Peyer's patch (tissue), 4 donors: ENCODE measurements at places on chromosomes 5 and 9.

DNA sequence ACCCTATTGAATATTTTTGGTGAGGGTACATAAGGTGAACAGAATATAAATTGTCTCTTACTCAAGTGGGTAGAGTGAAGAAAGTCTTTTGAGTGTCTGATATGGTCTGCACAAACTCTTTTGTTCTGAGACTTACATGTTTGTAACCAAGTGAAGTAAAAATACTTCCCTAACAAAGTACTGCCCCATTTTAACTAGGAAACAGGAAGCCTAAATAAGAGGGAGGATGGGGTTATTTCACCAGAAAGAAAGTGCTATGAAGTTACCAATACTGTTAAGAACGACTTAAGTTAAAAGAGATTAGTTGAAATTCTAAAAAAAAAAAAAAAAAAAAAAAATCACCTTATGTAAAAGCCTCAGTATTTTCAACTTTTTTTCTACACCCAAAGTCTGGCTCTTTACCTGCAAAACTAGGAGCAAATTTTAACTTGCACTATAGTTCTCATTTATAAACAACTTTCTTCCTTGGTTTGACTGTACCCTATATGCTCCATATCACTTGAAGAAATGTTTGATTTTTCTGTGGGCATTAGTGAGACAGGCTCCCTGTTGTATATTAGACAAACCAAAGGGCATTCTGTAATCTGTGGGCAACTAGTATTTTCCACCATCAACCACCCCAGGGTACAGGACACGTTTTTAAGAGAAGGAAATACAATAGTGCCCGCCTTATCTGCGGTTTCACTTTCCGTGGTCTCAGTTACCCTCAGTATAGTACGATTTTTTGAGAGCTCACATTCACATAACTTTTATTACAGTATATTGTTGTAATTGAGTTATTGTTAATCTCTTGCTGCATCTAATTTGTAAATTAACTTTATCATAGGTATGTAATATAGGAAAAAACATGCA is 127.7 kb downstream of the NR3C1 start:
- no peak for DNase-seq

- peak; percentile 45 for DNase-seq
These were observed 395 bp downstream of the TLN1 start for GRCh38 chr9:35731415-35732184.

DNA sequence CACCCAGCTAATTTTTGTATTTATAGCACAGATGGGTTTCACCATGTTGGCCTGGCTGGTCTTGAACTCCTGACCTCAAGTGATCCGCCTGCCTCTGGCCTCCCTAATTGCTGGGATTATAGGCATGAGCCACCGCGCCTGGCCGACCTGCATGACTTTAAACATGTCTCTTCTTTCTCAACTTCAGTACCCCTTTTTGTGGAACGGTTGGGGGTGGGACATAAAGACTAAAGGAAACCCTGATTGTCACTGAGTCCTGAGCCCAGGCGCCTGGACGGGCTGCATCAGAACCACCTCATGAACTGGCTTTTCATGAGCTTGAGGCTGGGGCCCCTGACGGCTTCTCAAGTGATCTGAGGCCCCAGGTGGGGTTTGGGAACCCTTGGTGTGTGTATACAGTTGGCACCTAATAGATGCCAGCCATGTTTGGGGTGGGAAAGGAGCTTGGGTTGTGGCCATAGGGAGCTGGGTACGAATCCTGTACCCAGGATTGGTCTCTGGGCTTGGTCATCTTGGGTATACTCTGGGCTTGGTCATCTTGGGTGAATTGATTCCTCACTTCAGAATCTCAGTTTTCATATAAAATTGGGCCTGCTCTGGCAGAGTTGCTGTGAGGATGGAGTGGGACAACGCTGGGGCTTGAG is 2.2 kb downstream of the GRK6 start:
- DNase-seq = no peak

DNA sequence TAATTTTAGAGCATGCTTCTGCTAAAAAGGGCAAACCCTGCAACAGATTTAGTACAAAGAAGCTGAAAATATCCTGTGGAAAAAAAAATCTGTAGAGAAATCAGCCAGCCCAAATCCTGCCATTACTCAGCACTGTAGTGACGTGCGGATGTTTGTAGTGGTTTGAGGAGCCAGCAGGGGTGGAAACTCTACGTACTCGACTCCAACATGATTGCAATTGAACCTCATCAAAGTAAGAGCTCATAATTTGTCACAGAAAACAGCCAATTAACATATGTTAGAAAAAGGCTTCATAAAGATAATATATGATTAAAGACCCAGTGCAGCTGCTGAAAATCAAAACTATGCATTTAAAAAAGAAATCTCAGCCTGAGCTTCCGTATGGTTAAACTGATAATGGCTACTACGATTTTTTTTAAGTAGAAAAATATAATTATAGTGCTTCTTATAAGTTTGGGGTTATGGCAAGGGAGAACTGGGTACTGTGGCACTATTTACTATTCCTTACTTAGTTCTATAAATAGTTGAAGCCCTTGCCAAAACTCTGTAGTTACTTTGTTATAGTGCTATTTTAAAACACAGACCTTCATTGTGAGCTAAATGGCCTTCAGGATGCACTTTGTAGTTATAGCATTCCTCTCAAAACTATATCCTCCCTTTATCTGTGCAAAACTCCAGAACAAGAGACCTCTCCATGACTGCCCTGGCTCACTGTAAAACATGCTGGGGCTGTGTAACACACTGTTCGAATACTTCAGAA is 49.4 kb downstream of the MEF2C start:
- no peak for DNase-seq

GRCh38 chr5:94693043-94693822 is 74.8 kb downstream of the SLF1 start:
- DNase-seq = no peak

DNA sequence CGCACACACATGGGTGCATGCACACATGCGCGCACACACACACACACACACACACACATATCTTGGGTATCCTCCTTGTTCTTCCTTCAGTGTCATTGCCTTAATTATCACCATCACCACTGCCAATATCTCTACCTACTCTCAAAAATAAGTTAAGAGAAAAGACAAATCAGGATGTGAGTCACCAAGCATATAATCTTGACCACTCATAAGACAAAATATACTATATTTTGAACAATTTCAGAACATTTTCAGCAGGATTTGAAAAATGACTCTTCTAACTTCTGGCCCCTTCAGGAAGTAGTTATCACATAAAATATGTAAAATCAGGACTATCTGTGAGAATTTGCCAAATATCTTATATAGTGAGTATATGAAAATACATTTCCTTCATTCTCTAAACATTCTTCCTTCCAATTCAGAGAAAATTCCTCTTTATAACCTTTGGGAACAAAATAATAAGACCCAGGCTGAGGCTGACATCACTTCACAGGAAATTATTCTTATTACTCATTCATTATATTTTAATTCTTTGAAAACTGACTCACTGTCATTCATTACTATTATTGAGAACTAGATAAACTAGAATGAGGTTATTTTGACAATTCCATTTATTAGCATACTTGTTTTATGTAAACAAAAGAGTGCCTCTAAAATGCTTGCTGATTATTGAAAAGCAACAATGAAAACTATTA is 772.0 kb upstream of the ACO1 start:
- DNase-seq = no peak

DNA sequence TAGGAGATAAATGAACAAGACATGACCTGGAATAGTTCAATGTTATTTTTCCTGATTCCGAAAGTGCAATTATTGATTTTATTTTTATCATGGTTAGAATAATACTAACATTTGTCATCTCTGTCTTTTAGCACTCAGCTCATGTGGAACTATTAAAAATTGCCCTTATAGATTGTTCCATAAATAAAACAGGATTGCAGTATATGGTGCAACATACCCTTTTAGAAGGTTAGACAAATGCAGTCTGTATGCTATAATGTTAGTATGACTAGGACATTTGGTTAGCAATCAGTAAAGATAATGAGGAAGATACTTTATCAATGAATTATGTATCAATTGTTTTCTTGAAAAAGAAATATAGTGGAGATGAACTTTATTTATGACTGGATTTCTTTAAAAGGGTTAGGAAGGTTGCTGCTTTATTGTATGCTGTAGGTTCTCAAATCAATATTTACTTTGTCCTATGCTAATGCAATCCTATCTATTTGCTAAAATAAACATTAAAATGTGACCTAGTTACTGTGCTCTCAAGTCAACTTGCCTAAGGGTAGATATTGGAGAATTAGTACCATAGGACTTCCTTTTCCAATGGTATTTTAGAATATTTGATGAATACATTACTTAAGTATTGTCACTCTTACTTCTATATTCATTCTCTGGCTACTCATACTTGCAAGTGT is 348.9 kb upstream of the ISL1 start:
- DNase-seq = no peak

GRCh38 chr5:7207979-7208378 is 188.0 kb upstream of the ADCY2 start:
- no peak for DNase-seq

- DNase-seq = no peak
These were observed 186.7 kb downstream of the NTRK2 start for GRCh38 chr9:84856181-84856632.

GRCh38 chr5:5483880-5484598 is 61.6 kb downstream of the ICE1 start:
- no peak for DNase-seq

DNA sequence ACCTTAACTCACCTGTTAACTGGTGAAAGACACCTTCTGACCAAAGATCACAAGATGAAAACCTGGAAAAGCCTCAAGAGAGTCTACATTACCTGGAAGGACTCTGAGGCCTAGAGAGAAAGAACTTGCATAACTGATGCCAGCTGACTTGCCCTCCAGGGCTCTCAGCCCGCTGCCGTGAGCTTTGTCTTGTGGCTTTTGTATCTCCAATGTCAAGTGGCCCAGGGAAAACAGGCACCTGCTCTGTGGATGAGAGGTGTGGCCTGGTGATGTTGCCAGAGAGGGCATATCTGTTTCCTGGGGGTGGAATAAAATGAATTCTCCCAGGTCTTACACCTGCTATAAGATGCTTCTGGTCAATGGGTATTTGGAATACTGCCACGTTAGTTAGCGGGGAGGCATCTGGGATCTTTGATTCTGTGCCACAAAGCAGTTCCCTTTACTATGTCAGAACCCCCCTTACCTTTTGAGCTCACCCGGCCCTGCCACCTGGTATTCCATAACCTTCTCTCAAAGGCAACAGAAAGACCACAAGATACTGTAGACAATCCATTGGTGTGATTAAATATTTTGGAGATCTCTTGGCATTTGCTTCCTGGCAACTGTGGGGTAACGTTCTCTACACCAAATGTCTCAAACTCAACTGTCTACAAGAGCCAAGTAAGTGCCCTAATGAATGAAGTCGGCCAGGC is 54.9 kb upstream of the N4BP3 start:
- DNase-seq = no peak

DNA sequence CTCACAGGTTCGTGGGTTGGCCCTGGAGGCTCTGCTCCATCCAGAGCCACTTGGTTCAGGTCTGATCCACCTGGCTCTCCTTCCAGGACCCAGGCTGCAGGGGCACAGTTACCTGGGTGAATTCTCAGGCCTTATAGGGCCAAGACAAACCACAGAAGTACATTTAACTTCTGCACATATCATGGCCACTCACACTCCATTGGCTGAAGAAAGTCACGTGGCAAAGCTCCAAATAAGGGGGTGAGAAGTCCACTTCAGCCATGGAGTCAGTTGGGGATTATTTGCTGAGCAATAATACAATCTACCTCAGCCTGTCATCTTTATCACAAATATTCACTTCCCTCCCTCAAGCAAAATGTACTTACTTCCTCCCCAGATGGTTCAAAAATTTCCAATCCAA is 83.6 kb downstream of the MACROH2A1 start:
- DNase-seq = no peak

DNA sequence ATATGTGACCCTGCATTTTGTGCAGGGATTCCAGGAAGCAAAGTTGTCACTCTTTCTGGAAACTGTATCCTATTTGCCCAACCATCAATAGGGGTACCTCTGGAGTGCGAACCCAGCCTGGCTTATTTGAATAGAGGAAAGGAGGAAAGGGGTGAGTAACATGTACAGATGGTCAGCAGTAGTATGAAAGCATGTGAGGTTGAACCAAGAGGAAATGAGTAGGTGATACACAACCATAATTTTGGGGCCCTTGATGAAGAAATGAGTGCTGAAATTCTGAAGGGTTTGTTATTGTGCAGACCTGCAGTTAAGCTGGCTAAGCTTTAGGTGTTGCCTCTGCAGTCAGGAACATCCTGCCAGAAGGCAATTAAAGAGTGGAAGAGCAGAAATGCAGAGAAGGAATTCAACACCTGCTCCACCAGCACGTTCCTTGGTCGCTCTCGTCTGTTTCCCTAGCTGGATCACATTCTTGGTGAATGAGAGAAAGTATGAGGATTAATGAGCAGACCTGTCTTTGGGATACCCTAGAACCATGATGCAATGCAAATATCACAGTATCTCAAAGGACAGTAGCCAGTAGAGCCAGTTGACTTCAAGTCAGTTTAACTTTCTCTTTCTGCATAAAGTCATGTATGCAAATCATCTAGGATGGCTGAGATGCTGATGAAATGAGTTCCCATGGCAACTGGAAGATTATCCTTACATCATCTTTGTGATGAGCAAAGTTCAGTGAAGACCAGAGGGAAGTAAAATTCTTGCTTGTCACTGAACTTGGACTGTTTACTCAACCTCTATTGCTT is 13.2 kb upstream of the IL12B start:
- no peak for DNase-seq

GRCh38 chr9:75491533-75491932 is 398.9 kb upstream of the PCSK5 start:
- DNase-seq = no peak

DNA sequence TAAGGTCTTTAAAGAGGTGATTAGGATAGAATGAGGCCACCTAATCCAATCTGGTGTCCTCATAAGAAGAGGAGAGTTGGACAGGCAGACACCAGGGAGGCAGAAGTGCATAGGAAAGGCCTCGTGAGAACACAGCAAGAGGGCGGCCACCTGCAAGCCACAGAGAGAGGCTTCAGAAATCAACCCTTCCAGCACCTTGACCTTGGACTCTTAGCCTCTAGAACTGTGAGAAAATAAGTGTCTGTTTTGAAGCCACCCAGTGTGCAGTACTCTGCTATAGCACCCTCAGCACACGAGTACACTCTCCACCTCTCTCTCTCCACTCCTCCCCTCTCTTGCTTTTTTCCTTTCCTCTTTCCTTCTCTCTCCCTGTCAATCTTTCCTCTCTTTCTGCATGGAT is 26.8 kb downstream of the NIPAL4 start:
- DNase-seq = peak; percentile 58

- no peak for DNase-seq
These were observed 298.8 kb downstream of the RASEF start for GRCh38 chr9:82764061-82764668.

- no peak for DNase-seq
These were observed 12.1 kb downstream of the CXCL14 start for GRCh38 chr5:135566422-135567400.

GRCh38 chr9:108517651-108518365 is 338.0 kb downstream of the ACTL7B start:
- DNase-seq = no peak

DNA sequence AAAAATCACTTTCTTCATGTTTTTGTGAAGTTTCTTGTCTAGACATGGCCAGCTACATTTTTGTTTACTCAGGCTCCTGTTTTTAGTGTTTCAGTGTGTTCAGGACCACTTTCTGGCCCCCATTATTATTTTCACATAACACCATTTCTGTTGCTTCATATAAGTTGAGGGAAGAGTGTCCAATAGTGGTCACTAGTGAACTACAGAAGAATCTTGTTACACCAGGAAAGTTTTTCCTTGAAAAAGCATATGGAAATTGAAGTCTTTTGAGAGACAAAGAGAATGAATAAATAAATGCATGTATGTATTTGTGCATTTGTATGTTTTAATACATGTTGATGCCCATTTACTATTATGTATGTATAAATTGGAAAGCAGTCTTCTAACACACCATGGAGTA is 3.8 kb downstream of the ADAMTSL1 start:
- DNase-seq = no peak

GRCh38 chr9:89000973-89001916 is 10.0 kb downstream of the S1PR3 start:
- DNase-seq = peak; percentile 78
